ENCODE measurements at places on chromosomes 11 and 22. TPM values are rescaled to one million over a fixed set of nuclear protein-coding genes. Genes with fewer than 3 reads are reported as not detected.
A peak's percentile ranks its signal among the peaks of the same experiment; 100 is the strongest.

SAA1 gene
- total RNA-seq, result 0.32 TPM

GRCh38 chr22:28239941-28240340 is 320.9 kb upstream of the PITPNB start:
- DNase-seq, result no peak

CHEK1 gene
- total RNA-seq, result 8.9 TPM

DNA sequence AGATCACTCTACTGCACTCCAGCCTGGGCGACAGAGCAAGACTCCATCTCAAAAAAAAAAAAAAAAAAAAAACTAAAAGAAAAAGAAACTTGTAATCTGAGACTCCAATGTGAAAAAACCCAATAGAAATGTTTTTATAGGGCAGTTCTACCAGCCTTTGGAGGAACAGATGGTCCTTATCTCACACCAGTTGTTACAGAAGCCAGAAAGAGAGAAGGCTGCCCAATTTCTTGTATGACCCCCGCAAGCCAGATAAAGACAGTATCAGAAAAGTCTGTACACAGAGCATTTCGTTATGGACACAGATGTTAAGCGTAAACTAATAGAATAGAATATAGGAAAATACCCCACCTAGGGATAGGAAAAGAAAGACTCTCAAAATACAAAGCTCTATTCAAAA is 11.3 kb upstream of the TSGA10IP start:
- DNase-seq, result peak; percentile 31

GRCh38 chr11:18013790-18014507 is 1.1 kb upstream of the SERGEF start:
- no peak for DNase-seq

- no peak for DNase-seq
These were observed 68.4 kb downstream of the CCDC34 start for GRCh38 chr11:27294654-27295053.

GGT1 gene
- total RNA-seq, result 2.4 TPM

DNA sequence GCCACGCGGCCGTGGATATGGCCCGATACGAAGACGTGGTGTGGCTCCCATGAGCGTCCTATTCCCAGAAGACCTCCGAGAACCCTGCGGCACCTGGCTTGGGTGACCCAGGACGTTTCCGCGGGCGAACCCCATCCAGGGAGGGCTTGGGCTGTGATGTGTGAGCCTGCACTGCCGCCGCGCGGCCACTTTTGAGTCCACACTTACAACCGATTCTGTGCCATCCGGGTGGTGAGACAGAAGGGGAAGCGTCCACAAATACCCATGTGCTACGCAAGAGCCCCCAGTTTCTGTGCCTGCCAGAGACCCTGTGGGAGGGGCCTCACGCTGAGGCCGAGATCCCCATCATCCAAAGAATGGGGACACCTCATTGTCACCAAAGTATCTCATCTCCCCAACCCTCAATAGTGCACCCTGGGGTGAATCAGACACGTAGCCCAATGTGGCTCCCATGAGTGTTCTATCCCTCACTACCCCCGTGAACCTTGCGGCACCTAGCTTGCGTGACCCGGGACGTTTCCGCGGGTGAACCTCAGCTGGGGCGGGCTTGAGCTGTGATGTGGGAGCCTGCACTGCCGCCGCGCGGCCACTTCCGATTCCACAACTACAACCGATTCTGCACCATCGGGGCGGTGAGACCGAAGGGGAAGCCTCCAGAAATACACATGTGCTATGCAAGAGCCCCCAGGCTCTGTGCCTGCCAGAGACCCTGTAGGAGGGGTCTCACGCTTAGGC is 4.6 kb upstream of the H19 start:
- DNase-seq, result no peak

DNA sequence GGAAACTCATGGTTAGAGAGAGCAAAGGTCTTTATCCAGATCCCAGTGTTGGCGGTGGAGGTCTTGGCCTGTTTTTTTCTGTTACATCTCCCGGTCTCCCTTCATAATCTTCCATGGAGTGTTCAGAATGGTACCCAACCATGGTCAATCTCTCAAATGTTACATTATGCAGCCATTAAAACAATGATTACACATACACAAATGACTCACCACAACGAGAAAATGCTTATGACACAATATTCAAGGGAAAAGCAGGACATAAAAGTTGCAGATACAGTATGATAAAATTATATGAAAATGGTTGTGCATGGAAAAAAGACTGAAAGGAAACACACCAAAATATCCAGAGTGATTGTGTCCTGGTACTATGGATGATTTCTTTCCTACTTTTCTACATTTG is 17.8 kb upstream of the CSNK1E start:
- no peak for DNase-seq

MPZL2 gene
- total RNA-seq, result not detected

GAS2 gene
- total RNA-seq, result 2.1 TPM

MS4A1 gene
- not detected for total RNA-seq

DNA sequence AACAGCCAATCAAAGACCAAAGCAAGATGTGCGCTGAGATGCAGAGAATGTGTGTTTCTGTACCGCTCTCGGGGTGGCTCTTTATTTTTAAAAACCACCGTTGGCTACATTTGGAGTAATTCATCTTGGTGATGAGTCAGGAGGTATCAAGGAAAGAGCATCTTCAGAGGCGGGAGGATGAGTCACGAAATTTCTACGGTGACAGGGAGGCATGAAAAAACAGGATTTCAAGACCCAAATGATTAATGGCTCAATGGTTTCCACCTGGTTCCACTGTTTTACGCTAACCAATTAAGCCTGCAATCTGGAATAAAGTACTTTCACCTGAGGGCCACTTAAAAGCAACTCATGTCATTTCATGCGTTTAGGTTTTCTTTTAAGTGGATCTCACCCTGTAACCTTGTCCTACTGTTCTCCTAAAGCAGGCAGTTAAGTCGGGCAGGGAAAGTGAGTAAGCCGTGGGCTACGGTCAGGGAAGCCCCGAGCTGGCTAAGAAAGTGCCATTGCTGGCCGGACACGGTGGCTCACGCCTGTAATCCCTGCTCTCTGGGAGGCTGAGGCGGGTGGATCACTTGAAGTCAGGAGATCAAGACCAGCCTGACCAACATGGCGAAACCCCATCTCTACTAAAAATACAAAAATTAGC is 74.6 kb downstream of the CELSR1 start:
- DNase-seq, result no peak

ACTN3 gene
- total RNA-seq, result 0.75 TPM

DNA sequence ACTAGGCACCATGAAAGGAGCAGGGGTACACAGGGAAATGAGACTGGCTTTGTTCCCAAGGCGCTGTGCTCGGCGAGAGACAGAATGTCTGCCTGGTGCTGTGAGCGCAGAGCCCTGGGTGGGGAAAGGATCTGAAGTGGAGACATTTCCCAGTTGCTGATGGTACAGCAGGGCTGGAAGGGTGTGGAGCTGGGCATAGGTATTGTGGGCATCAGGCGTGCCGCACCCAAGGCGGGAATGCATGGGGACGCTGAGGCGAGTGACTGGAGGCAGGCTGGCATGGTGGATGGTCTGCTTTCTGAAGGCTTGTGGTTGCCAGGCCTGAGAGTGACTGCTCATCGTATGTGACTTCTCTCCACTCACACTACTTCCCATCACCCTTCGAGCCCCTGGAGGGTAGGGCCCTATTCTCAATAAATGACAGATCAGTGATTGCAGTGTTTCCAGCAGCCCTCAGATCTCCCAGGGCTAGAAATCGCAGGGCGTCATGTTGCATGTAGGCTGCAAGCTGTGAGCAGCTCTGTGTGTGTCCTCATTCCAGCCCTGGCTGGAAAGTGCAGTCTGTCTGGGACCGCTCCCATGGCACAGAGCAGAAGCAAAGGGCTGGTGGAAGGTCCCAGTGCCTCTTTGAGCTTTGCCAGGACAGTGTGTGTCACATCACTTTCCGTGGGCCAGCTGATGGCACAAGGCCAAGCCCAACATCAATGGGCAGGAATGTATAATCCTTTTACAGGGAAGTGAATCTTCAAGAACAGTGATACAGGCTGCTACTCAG is 67.7 kb downstream of the TBC1D22A start:
- peak; percentile 88 for DNase-seq

DNA sequence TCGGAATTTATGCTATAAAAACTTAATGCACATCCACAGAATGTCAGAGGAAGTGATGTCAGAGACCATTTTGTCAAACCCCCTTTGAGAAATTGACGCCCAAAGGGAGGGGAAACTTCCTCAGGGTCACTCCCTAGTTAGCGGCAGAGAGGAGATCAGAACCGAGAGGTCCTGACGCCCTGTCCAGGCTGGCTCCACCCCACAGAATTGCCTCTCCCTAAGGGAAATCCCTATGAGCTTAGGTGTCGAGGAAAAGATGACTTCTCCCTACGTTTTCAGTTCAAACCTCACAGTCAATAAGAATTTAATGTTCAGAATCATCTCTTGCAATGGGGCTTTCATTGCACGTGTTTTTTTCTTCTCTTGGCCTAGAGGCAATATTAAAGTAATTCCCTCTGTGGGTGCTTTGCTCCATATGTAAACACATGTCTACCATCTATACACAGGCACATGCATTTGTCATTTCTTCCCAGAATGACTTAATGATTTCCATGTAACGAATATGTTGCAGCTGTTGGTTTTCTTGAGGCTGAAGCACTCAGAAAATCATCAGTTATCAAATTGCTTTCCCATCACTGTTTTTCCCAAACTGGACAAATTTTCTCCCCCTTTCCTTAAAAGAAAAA is 148.7 kb upstream of the TIMP3 start:
- no peak for DNase-seq

DNA sequence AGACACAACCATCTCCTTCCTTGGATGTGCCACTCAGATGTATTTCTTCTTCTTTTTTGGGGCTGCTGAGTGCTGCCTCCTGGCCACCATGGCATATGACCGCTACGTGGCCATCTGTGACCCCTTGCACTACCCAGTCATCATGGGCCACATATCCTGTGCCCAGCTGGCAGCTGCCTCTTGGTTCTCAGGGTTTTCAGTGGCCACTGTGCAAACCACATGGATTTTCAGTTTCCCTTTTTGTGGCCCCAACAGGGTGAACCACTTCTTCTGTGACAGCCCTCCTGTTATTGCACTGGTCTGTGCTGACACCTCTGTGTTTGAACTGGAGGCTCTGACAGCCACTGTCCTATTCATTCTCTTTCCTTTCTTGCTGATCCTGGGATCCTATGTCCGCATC is 489 bp downstream of the OR10A4 start:
- no peak for DNase-seq

DNA sequence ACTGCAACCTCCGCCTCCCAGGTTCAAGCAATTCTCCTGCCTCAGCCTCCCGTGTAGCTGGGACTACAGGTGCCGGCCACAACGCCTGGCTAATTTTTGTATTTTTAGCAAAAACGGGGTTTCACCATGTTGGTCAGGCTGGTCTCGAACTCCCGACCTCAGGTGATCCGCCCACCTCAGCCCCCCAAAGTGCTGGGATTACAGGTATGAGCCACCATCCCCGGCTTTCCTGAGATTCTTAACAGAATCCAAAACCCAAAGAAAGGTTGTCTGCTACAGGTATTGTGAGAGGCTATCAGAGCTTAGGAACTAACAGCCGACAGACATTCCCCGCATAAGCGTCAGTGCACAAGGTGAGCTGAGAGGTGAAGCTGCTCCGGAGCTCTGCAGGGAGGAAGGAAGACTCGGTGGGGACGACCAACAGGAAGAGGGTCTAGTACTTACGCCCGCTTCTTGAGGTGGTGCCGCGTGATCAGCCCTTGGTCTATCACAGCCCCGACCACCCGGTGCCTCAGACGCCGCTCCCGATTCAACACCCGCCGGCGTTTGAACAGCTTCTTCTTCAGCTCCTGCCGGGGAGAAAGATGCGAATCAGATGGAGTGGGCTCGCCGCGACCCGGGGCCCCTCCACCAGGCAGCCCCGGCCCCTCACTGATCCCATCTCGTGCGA is 470 bp downstream of the C11orf98 start:
- DNase-seq, result no peak

CARD18 gene
- total RNA-seq, result not detected

DNA sequence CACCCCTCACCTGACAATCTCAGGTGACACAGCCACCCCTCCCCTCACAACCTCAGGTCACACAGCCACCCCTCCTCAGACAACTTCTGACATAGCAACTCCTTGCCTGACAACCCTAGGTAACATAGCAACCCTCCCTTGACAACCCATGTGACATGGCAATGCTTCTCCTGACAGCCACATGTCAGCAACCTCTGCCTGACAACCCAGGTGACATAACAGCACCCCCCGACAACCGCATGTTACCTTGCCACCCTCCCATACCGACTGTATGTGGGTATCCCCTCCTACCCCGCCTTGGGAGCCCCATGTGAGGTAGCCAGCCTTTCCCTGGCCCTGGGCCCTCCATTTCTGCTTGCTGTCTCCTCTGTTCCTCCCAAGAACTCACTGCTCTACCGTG is 77.7 kb upstream of the B3GAT1 start:
- no peak for DNase-seq

LIF gene
- total RNA-seq, result 13.5 TPM

- no peak for DNase-seq
These were observed 35.0 kb downstream of the PDGFB start for GRCh38 chr22:39209756-39210155.

DNA sequence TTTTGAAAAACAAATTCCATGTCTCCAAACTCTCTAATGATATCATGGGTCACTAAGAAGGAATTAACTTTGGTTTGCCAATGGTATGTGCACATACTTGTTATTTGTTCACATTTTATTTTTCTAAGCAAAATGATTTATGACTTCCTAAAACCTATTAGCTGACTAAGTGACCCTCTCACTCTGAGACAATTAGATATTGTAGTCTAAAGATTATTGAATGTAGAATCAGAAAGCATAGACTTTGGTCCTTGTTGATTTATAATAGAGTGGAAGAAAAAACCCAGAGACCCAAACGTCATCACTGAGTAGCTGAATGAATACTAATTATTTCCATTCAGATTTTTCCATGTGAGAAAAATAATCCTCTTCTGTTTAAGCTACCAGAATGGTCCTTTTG is 243.5 kb upstream of the ANO3 start:
- no peak for DNase-seq

MAP6 gene
- total RNA-seq, result 0.05 TPM

DNA sequence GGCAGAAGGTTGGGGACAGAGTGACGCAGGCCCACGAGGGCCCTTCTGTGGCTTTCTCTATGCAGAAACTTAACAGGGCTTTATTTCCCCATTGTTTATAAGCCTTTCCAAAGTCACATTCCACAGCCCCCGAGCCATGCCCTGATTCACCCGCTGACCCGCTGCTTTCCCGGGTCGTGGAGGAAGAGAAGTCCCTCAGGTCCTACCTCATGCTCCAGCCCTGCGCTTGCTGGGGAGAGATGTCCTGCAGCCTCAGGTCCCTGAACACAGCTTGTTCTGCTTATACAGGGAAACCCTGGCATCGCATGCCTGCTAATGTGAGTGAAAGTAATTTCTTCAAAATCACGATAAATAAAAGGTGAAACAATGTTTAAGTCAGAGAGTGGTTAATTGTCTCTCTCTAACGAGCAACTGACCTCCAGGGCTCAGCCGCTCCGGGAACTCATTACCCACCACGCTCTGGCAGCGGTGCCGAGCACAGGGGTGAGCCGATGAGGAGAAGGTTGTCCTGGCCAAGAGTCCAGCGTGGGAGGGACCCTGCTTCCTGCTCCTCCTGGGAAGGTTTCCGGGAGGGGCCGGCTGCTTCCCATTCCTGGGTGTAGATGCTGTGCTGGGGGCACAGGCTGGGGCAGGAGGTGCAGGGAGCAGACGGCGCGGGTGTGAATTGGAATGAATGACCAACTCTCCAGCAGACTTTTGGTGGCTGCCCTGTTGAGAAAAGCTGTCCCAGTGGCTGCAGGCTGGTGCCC is 595.2 kb downstream of the BRD1 start:
- no peak for DNase-seq

GRCh38 chr11:87228820-87229219 is 191.1 kb downstream of the TMEM135 start:
- no peak for DNase-seq

Data from myocyte (in vitro differentiated cells).